Daoy (cell line): ENCODE measurements at places on chromosomes 12 and 14.

DNA sequence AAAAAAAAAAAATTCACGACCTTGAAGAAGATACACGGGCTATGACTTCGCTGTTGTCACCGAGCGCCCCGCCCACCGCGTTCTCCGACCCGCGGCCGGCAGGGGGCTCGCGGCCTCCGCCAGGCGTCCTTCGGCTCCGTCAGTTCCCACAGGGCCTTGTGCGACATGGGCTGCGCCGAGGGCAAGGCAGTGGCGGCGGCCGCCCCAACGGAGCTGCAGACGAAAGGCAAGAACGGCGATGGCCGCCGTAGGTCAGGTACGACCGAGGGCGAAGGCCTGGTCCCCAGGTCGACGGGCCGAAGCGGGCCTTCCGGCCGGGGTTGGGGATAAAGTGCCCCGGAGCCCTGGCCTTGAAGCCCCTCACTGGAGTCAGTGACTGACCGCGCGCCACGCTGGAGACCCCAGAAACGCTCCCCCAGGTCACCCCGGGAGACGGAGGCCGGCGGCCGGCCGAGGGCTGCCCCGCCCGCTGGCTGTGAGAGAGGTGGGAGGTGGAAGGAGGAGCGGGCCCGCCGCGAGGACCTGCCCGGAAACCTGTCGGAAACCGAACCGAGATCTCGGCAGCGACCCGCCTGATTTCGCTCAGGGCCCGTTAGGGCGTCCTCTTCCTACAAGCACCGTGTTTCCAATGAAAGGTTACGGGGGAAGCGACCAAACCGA is at the start of gene TXNRD1:
TXNRD1 (plus strand) TSS at position 142 of the 660 bp plus-strand sequence; CDS start at position 166, 24 bp downstream.
- DNase-seq, result peak; percentile 63

GRCh38 chr14:69232388-69232787 is 27.6 kb upstream of the GALNT16 start:
- no peak for DNase-seq

- DNase-seq, result peak; percentile 79
Observed at GRCh38 chr14:96592591-96593386, 90.6 kb downstream of the PAPOLA start.

DNA sequence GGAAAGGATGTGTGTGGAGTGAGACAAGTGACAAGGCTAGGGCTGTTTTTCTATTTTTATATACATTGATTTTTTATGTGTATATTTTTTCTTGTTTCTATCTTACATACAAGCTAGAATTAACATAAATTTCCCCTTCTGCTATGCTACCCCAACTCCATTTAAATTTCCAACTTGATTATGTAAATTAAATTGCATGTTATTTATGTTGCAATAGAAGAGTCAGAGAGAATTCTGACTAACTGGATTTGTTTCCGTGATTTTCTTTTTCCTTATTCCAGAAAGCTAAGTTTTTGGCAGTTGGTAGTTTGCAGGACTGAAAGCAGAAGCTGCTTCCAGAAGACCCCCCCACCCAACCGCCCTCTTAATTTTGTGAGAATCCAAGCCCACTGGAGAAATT is 8.9 kb upstream of the YBX3 start:
- no peak for DNase-seq

DNA sequence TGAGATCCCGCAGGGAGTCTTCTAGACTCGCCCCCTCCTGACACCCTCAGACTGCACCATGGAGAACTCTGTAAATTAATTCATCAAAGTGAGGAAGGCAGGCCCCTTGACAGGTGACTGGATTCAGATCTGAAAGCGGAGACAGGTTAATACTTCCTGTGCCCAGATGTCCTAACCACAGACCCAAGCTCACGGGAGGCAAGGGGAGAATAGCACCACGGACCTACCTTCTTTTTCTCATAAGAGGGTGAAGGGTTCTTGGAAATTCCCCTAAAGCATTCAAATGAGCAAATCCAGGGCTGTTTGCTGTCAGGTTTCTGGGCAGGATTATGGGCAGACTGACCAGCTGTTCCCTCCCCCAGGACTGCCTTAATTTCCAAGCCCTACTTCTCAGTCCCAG is 170.0 kb downstream of the ZFP36L1 start:
- DNase-seq, result no peak

GRCh38 chr12:111224186-111225066 is 144.5 kb downstream of the PHETA1 start:
- DNase-seq, result no peak

DNA sequence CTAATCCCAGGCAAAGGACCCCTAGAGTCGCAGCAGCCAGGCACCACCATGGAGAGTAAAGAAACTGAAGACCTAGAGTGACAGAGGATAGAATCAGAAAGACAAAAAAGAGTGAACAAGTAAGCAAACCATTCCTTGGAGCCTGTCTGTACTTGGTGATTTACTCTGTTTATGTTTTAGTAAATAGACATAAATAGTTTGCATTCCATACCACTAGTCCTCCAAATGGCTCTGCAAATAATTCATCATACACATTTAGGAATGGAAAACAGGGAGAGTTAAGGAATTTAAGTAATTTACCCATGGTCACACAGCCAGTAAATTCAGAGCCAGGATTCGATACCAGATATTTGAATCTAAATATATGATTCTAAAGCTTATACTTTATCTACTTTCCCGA is 2.8 kb downstream of the OLR1 start:
- no peak for DNase-seq

DNA sequence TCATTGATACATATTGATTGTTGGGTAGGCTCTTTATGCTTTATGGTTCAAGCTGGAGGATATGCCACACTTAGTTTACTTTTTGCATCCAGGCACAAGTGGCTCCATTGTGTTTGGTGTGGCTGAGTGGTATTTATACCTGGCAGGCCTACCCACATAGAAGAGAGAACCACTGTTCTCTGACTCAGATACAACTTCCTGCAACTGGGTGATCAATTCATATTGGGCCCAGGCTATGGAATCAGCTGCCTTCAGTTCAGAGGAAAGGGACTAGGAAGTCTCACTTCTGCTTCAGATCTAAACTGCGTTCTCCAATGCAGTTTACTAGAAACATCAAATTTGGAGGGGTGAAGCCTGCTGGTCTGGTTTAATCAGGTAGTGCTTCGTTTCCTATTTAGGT is 49.8 kb upstream of the LRRK2 start:
- no peak for DNase-seq

GRCh38 chr12:5808981-5809380 is 136.1 kb downstream of the ANO2 start:
- DNase-seq, result peak; percentile 97

GRCh38 chr12:52307836-52308805 is 13.1 kb downstream of the KRT83 start:
- peak; percentile 63 for DNase-seq

DNA sequence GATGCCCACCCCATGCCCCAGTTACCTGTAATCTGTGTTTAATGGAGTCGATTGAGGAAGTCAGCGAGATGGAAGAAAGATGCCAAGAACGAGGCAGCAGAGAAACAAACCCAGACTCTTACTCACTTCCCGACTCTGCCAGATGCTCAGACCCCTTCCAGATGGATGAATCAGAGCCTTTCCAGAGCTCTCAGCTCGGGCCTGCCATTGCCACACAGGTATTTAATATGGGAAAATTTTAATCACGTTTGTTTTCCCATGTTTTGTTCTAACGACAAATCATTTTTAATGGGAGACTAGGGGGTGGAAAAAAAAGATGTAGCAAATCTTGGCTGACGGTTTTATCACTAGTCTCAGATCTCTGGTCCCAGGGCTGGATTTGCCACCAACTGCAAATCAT is 72.5 kb upstream of the SRRM4 start:
- DNase-seq, result no peak

DNA sequence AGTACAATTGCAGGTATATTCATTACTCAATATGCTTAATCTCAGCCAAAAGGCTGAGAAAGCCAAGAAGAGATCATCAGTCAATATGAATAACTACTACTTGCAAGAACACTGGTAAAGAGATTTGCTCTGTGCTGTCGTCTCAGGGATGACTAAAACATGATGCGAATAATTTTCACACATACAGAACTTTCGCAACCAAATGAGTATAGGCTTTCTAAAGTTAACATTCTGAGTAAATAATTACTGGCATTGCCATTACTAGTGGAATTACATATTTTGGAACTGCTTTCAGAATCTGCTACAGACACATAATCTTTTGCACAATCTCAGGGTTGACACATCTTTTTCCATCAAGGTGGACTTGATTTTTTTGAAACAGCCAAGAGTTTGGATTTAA is 24.7 kb downstream of the NCKAP1L start:
- no peak for DNase-seq

DNA sequence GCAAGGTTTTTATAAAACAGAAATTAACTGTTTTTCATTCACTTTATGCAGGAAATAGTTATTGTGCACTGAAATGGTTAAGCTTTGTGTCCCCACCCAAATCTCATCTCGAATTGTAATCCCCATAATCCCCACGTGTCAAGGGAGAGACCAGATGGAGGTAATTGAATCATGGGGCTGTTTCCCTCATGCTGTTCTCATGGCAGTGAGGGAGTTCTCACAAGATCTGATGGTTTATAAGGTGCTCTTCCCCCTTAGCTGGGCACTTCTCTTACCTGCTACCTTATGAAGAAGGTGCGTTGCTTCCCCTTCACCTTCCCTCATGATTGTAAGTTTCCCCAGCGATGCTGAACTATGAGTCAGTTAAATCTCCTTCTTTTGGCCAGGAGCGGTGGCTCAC is 123.9 kb downstream of the TMTC2 start:
- no peak for DNase-seq

GRCh38 chr12:82426081-82426480 is 67.8 kb downstream of the METTL25 start:
- no peak for DNase-seq

- DNase-seq, result no peak
Observed at GRCh38 chr12:47855502-47855901, 35.8 kb upstream of the HDAC7 start.

GRCh38 chr14:96848011-96848410 is 50.8 kb downstream of the VRK1 start:
- DNase-seq, result no peak

DNA sequence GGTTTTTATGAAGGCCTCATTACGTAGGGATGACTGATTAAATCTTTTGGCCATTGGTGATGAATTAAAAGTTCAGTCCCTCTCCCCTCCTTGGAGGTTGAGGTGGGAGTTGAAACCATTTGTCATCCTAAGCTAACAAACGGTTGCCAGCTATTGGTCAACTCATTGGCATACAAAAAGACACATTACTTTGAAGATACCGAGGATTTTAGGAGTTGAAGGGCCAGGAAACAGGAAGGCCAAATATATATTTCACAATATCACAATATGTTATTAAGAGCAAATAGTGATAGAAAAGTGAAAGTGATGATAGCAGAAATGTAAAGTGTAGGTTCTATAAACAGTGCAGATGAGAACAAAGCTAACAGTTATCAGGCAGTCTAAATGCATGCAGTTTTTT is 24.4 kb downstream of the RCOR1 start:
- DNase-seq, result no peak

- no peak for DNase-seq
Observed at GRCh38 chr12:81021834-81022233, 56.0 kb upstream of the ACSS3 start.

- DNase-seq, result no peak
Observed at GRCh38 chr12:68772714-68773113, 26.7 kb downstream of the SLC35E3 start.

DNA sequence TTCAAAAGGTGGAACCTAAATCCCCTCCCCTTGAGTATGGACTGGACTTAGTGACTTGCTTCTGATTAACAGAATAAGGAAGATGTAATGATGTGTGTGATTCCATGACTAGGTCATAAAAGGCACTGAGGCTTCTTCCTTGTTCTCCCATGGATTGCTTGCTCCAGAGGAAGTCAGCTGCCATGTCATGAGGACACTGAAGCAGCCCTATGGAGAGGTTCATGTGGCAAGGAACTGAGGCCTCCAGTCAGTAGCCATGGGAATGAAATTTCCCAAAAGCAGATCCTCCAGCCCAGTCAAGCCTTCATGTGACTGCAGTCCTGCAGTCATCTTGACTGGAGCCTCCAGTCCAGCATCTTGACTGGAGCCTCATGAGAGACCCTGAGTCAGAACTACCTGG is 10.7 kb downstream of the TMBIM4 start:
- no peak for DNase-seq

GRCh38 chr12:116876151-116876869 is 4.9 kb downstream of the HRK start:
- DNase-seq, result no peak

DNA sequence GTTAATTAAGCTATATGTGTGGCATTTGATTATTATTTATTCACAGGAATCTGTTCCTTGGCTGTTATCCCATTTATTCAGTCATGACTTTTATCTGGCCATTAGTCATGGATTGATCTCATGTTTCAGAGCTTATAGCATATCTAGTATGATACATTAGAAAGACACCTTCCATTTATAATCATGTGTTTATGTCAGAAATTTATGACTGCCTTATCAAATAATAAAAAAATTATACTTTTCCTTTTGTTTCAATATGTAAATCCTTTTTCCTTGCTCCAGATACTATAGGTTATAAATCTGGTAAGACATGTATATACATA is 248.0 kb upstream of the PDE3A start:
- no peak for DNase-seq

- peak; percentile 18 for DNase-seq
Observed at GRCh38 chr14:32472512-32473463, 143.7 kb downstream of the AKAP6 start.

DNA sequence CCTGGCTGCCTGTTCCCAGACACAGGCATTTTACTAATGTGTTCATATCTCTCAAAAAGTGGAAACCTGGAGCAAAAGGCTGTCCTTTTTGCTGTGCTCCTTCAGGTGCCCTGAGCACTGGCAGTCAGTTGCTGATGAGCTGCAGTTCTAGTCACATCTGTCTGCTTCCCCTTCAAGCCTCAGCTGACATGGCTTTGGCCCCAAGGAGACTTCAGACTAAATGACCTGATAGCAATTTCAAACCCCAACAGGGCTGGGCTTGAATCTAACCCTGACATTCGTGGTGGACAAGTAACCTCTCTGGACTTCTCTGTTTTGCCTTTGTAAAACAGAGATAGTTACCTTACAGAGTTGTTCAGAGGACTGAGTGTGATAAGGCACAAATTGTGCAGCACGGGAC is 5.7 kb downstream of the SERPINA9 start:
- no peak for DNase-seq

DNA sequence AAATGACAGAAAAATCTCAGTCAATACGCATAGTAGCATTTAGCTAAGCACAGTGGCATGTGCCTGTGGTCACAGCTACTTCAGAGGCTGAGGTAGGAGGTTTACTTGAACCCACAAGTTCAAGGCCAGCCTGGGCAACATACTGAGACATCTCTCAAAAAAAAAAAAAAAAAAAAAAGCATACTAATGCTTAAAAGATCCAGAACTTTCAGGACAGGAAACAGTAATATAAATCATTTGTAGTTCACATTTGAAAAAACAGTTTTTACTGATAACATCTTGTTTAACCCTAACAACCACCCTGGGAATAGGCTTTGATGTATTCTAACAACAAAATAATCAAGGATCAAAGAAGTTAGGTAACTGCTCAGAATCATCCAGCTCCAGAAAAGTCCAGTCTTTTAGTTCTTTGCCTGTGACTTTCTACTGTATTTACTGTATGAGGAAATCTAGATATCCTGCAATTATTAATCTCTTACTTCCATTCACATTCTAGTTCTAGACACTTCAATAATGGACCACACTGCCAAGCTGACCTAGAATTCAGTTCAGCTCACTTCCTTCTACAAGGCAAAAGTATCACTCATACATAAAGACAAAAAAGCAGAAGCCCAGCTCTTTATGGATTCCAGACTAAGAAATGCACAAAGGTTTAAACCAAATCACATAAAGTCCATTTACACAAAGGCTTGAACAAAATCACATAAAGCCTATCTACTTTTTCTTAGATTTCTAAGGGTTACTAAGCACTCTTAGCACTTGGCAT is 28.5 kb downstream of the PAWR start:
- peak; percentile 37 for DNase-seq

GRCh38 chr14:49479432-49479831 is 106.7 kb downstream of the RPS29 start:
- DNase-seq, result no peak

GRCh38 chr14:37899365-37899764 is 303.9 kb downstream of the TTC6 start:
- DNase-seq, result no peak
